NCI-H82 (cell line): ENCODE measurements at places on chromosomes 11 and 22.

DNA sequence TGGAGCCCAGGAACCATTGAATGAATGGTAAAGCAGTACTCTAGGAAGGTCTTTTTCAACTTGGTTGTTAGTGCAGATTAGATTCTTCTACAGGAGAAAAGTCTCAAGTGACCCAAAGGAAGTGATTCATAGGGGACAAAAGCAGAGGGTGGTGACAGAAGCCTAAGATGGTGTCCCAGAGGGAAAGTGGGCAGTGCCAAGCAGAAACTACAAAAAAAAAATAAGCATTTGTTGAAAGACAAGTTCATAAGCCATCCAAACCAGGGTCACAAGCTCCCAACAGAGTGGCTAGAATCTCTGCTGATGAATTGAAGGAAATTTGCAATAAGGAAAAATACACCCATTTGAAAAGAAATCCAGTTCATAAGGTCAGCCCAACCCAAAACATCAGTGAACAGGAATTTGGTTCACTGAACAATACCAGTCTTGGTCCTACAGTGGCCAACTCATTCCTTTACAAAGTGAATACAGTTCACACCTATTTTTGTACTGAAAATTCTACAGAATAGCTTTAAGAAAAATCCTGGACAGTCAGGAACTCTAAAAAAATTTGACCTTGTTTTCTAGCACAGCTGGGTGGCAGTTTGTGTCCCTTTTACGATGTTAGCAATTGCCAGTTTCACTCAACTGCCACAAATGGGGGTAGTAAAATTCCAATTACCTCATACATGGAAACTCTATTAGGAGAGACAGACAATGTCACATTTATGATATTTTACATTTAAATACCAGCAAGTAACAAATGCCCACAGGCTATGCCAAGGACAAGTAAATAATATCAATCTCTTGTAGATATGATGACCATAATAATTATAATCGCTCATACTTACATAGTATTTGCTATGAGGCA, 21.6 kb upstream of the NUP160 start:
- no peak for DNase-seq

GRCh38 chr22:27598792-27599191, 202.8 kb downstream of the MN1 start:
- no peak for DNase-seq

DNA sequence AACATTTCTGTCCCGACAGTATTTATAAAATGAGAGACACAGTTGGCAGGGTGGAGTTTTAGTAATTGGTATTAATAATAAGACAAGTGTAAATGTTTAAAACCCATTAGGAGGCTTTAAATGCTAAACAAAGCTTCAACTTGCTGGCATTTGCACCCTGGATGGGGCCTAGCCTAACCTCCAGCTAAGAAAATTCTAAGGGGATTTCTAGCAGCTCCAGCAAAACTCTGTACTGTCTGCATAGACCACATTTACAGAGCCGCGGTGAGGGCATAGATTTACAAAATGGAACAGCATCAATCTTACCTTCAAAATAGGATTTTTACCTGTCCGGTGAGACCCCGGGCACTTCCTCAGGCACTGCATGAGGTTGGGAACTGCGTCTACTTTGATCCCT, 113.9 kb upstream of the ANO1 start:
- no peak for DNase-seq

GRCh38 chr11:128420951-128421350, 166.4 kb downstream of the ETS1 start:
- no peak for DNase-seq

DNA sequence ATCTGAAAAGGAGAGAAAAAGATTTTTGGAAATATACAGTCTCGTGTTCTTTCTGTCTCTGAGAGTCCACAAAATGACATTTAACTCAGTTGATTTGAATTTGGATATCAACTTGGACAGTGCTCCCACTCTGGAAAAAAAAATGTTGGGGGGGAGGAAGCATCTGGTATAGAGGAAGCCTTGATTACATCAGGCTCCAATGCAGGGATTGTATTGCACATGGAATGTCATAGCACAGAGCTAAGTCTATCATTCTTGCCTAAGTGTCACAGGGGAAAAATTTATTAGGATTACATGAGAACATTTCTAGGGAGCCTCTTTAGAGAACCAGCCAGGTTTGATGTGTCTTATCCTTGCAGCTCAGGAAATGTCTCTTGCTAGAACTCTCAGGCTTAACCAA, 23.0 kb downstream of the MS4A6A start:
- DNase-seq: no peak

- no peak for DNase-seq
Measured at GRCh38 chr11:6191742-6192141, 7.3 kb upstream of the OR52W1 start.

DNA sequence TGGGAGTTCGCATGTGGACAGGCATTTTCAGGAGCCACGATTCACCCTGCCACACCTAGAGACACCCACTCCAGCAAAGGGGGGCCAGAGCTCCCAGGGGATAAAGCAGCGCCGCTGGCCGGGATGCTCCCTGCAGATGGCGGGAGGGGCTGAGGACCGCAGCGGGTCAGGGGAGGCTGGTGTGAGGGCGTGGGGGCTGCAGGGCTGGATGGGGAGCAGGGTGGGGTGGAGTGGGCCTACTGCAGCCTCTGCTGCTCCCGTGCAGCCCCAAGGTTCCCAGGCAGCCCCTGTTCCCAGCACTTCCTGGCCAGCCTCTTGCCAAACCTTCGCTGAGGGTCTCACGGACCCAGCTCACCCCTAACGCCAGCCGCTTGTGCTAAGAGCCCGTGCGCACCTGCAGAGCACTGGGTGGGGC, 13.0 kb downstream of the MUC5B start:
- DNase-seq: no peak

- DNase-seq: no peak
Measured at GRCh38 chr11:97761175-97761574, 1259.6 kb upstream of the CNTN5 start.

DNA sequence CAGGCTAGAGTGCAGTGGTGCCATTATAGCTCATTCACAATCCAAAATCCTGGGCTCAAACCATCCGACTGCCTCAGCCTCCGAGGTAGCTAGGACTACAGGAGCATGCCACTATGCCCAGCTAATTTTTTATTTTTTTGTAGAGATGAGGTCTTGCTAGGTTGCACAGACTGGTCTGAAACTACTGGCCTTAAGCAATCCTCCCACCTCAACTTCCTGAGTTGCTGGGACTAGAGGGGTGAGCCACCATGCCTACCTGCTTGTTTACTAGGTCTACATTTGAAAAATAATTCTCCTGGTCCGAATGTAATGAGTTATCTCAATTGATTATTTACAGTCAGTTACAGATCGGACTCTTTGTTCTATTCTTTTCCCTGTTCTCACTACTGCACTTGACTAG, 22.0 kb downstream of the TAF1D start:
- no peak for DNase-seq

- DNase-seq: peak; percentile 68
Measured at GRCh38 chr22:39318507-39319283, 728 bp downstream of the RPL3 start.

DNA sequence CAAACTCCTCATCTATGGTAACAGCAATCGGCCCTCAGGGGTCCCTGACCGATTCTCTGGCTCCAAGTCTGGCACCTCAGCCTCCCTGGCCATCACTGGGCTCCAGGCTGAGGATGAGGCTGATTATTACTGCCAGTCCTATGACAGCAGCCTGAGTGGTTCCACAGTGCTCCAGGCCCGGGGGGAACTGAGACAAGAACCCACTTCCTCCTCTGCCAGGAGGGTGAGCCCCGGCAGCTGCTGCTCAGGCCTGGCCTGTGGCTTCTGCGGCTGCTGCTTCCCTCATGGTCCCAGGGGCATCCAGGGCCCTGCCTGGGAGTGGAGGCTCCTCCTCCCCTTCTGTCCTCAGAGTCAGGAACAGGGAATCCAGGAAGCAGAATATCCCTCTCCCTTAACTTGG, 98.4 kb downstream of the ZNF280B start:
- peak; percentile 84 for DNase-seq

GRCh38 chr11:2651826-2652271, 47.9 kb downstream of the KCNQ1OT1 start:
- DNase-seq: no peak

DNA sequence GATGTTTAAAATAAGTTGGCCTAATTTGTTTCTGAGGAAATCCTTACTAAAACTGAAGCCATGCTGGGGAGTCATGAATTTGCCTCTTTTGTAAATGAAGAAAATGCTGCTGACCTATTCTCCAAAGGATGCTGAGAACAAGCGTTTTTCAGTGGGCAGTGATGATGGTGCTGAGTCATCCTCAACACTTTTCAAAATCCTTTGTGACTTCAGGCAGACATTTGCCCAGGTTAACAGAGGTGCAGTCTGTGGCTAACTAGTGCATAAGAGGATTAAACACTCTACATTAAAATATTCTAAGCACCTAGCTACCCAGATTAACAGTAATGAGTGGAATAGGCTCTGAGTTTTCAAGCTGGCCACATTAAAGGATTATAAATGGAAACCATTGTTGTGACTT, 509.0 kb downstream of the DLG2 start:
- peak; percentile 91 for DNase-seq

GRCh38 chr11:47879259-47880158, 31.4 kb upstream of the NUP160 start:
- no peak for DNase-seq

- DNase-seq: no peak
Measured at GRCh38 chr11:104410336-104410735, 246.4 kb upstream of the PDGFD start.

GRCh38 chr11:8723711-8724110, 41.1 kb downstream of the RPL27A start:
- DNase-seq: peak; percentile 53

DNA sequence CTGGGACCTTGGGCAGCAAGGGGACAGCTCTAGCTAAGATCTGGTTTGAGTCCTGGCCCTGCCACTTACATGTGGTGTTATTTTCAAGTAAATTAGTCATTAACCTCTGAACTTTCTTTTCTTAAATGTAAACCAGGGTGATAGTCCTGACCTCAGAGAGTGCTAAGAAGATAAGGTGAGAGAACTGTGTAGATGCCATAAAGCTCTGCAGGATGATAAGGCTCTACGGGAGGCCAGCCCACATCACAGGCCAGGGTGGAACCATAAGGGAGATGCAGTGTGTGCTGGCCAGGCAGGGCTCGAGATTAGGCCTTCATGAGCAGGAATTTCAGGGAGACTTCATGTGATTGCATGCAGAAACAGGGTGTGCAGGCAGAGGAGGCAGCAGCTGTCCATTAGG, 24.2 kb downstream of the NECTIN1 start:
- no peak for DNase-seq

- no peak for DNase-seq
Measured at GRCh38 chr11:19952116-19952605, 208.1 kb downstream of the DBX1 start.

DNA sequence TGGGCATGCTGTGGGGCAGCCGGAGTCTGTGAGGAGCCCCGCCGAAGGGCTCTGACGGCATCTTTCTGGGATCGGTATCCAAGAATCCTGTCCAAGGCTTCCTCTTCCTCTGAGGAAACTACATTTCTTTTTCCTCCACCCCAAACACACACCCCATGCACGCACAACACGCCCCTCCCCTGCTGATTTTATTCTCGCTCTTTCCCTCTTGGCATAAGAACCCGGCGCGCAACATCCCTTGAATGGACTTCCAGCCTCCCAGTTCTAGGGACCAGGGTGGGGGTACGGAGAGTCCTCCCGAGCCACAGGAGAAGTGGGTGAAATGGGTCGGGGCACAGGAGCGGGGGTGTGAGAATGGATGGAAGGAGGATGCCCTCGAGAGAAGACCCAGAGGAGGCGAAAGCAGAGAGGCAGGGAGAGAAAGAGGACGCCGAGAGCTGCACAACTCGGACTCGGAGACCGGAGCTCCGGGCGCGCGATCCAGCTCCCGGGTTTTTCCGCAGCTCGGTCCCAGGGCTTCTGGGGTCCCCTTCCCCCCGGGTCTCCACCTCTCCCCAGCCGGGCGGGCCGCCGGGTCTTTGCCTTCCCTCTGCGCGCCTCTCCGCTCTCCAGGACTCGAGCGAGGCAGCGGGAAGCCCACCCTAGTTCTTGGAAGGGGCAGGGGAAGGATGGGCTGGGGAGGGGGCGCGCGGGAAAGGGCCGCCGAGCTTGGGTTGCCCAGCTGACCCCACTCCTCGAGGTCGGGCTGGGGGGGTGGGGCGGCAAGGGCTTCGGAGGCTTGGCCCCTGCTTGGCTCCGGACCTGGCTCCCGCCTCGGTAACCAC, 1.5 kb upstream of the LARGE1 start:
- peak; percentile 85 for DNase-seq

- DNase-seq: no peak
Measured at GRCh38 chr22:49295465-49295743, 532.3 kb downstream of the BRD1 start.

GRCh38 chr11:126267650-126268049, 1.0 kb downstream of the SRPRA start:
- no peak for DNase-seq

DNA sequence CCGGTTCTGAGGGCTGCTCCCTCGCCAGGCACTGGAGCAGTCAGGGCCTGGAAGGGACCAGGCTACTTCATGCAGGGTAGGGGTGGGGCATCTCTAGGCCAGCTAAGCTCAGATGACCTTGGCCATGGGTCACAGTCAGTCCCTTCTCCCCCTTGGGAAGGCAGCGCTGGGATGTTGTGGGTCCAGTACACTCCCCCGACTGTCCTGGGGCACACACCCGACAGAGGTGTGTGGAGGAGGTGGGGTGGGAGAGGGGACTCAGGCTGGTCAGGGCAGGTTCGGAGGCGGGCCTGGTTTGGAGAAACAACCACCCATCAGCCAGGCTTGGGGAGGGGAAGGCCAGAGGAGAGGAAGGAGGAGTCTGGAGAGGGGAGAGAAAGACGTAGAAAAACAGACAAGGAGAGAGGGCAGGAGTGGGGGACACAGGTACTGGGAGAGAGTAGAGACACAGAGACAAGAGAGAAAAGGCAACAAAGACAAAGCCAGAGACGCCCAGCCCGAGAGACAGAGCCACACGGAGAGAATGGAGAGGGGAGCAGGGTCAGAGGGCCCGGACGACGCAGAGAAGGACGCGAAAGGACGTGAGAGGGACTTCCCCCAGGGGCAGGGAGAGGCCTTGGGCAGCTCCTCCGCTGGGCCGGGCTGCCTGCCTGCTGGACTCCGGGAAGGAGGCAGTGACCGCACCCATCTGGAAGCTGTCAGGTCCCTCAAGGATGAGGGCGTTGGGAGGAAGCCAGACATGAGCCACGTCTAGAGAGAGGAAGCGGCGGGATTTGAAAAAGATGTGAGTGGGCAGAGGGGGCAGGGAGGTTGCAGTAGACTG, 30.6 kb upstream of the TSKU start:
- DNase-seq: no peak

DNA sequence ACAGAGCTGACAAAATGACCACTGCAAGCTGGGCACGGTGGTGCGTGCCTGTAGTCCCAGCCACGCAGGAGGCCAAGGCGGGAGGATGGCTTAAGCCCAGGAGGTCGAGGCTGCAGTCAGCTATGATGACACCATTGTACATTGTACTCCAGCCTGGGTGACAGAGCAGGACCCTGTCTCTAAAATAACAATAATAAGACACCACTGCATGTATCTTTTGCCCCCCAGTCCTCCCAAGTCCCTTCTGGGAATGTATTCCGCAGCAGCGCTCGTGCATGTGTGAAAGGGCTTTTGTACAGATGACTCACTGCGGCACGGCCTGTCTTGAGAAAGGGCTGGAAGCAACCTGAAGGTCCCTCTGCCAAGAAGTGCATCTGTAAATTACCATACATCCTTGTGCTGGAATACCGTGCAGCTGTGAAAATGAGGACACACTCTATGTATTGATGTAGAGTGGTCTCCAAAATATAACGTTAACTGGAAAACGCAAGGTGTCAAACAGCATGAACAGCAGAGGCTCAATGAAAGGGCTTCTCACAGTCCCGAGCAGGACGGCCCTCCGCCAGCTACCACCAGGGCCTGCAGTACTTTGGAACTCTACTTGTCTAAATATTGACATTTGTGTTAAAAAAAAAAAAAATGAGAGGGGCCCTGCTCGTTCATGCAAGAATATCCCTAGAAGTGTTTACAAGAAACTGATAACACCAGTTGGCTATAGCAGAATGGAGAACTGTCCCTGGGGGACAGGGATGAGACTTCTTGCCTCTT, 9.0 kb upstream of the CDC42EP2 start:
- DNase-seq: no peak
